ENCODE measurements at places on chromosomes 3 and 15.

DNA sequence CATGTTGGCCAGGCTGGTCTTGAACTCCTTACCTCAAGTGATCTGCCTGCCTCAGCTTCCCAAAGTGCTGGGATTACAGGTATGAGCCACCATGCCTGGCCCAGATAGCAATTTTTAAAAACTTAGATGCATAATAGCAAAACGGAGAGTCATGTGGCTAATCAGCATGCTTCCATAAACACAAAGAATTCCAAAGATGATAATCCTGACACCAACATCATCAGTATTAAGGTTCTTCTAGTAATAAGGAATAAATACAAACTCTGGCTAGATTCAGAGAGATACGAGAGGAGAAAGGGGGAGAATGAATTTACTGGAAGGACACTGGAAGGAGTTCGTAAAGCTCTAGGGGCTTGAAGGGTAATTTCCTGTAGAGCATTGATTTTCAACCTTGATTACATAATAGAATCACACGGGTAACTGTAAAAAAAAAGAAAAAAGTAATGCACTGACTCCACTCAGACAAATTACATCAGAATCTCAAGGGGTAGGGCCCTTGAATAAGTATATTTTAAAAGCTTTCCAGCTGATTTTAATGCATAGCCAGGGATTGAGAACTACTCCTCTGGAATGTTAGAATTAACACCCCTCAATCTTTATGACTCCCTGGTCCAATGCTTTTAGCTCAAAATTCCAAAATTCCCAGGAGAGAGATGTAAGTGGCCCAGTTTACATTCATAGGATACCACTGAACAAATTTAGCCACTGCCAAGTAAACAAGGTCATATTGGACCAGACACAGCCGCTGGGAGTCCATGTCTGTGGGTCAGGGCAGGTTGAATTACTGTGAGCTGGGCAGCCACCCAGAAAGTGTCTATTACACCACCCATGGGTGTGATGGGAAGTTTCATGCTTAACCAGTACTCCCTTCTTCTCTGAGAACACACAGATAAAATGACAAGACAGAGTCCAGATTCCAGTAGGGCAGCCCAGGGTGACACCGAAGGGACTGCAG is 243.9 kb downstream of the TBL1XR1 start:
- no peak for DNase-seq

GRCh38 chr3:133478624-133479023 is 78.8 kb downstream of the BFSP2 start:
- no peak for DNase-seq

GRCh38 chr3:168828536-168828935 is 732.8 kb upstream of the GOLIM4 start:
- DNase-seq: no peak

GRCh38 chr15:48507416-48508065 is 138.0 kb downstream of the FBN1 start:
- DNase-seq: no peak

- DNase-seq: no peak
Measured at GRCh38 chr3:132507657-132508056, 89.4 kb upstream of the ACKR4 start.

DNA sequence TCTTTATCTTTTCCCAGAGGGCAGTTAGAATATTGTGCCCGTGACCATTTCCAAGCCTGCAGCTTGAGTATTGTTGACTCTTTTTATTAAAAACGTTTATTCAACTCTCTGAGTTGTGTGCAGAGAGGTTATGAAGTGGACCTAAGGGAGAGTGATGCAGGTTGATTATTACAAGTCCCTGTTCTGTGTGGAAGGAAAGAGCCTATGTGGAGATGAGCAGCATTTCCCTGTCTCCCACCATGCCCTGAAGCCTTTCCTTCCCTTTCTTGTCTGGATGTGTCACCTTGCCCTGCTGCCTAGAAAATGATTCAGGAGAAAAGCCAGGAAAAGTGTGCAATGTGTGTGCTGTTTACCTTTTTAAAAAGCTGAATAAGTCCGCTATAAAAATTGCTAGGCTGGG is 19.4 kb downstream of the ZPLD1 start:
- no peak for DNase-seq

DNA sequence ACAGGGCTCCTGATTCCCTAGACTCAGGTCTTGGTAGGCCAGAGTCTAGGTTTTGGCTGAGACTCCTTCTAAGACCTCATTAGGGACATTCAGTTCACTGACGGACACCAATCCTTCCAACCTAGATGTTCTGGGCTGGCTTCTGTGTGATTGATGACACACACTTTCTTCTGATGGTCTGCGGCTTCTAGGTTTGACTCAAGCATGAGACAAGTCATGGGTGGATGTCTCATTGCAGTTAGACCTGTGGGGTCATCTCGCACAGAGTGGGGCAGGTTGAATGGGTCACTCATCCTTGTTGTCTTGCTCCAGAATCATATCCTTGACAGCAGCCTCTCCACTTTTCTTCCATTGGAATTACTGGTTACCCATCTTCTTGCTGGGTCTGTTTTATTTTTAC is 35.8 kb downstream of the ARNT2 start:
- DNase-seq: no peak

DNA sequence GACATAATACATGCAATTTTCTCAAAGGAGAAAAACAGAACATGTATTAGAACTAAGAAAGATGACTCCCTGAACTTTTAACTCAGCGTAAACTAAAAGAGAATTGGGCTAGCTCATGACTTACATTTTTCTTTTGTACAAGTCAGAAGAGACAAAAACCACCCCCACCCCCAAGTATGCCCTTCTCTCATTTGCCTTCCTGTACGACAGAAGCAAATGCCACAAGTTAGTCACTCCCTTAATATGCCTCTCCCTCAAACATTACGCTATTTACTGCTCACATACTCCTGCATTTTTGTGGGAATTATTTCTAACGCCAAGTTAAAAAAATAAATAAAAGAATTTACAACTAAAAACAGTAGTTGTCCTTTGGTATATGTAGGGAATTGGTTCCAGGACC is 22.0 kb downstream of the CPEB1 start:
- DNase-seq: no peak

DNA sequence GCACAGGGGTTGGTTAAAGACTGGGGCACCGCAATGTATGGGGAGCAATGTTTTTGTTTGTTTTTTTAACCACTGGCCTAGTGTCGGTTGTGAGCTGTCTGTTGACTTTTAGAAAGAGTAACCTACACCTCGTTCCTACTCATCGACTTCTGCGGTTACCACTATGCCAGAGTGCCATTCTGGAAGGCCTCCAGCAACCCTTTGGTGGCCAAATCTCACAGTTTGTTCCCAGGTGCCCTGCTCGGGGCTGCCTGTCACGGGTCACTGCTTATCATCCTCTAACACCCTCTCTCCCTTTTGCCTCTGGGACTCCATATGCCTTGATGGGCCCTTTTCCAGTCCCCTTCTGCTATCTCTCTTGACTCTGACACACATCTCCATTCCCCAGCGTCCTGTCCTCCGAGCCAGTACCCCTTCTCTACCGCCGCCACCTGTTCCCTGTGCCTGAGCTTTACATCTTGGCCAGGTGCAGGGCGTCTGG is 290.4 kb upstream of the C2CD4B start:
- DNase-seq: no peak

DNA sequence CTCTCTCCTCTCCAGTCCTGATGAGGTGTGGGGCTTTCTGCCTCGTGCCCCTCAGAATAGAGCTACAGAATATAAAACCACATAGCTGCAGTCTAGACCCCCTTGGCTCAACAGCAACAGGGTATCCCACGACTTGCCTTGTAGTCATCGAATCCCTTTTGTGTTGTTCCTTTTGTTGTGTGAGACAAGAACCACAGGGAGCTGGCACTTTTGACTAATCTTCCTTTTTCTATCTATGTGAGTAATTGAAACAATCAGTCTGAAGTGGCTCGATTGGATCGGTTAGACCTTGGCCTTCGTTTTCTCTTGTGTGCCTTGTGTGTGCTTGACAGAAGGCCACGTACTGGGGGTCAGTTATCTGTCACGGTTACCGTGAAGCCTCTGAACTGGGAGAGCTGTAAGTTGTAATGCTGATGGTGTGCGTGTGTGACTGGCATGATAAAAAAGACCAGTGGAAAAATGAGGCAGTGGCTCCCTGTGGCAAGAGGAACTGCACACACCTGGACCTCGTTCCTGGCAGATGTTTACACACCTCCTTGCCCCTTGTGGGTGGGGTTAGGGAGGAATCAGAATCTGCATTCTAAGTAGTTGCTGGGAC is 23.2 kb upstream of the IQCF6 start:
- no peak for DNase-seq

- DNase-seq: no peak
Measured at GRCh38 chr3:36221975-36222374, 158.3 kb upstream of the STAC start.

GRCh38 chr3:339351-339750 is 142.8 kb downstream of the CHL1 start:
- DNase-seq: no peak

GRCh38 chr15:88187195-88187594 is 69.3 kb downstream of the NTRK3 start:
- no peak for DNase-seq
